Transverse colon (tissue), 4 donors: ENCODE measurements at places on chromosomes 12 and 14. TPM values are rescaled to one million over a fixed set of nuclear protein-coding genes. Genes with fewer than 3 reads are reported as not detected.

The ARHGEF40 gene
- total RNA-seq, result 62.4 TPM

The KRT72 gene
- total RNA-seq, result not detected

The PDE3A gene
- 150 TPM for total RNA-seq

DNA sequence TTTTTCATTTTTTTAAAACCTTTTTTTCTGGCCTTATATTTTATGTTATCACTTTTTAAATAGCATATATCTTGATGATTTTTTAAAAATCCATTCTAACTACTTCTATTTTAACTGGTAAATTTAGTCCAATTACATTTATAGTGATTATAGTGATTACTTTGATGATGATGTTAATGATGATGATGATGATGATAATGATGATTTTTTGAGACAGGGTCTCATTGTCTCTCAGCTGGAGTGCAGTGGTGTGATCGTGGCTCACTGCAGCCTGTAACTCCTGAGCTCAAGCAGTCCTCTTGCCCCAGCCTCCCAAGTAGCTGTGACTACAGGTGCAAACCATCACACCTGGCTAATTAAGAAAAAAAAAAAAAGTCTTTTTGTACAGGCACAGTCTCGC lies 27.1 kb downstream of the BRMS1L start:
- H3K4me1 ChIP-seq, result no peaks in the 10 kb centered on the region
- H3K27me3 ChIP-seq, result no peaks in the 10 kb centered on the region
- no peak for DNase-seq
- H3K4me3 ChIP-seq, result no peak overlapping the region

GRCh38 chr14:77260631-77261030 lies 10.4 kb downstream of the NGB start:
- H3K27ac ChIP-seq, result no peak overlapping the region
- no peak for DNase-seq
- no peaks in the 10 kb centered on the region for H3K36me3 ChIP-seq
- no peaks in the 10 kb centered on the region for H3K4me1 ChIP-seq
- H3K4me3 ChIP-seq, result no peak overlapping the region
